ENCODE measurements at places on chromosomes 4 and X. TPM values are rescaled to one million over a fixed set of nuclear protein-coding genes. Genes with fewer than 3 reads are reported as not detected.

Gene ZRSR2
- total RNA-seq = 6.1 TPM

Gene TMPRSS11F
- total RNA-seq = not detected

Gene SLC6A14
- total RNA-seq = not detected

Gene WDR45
- total RNA-seq = 39.6 TPM

Gene LYAR
- total RNA-seq = 14.0 TPM

Gene ZGRF1
- 26.7 TPM for total RNA-seq

Gene RAP2C
- 28.8 TPM for total RNA-seq

Gene NLGN3
- total RNA-seq = 0.12 TPM

Gene EDA
- total RNA-seq = 1.1 TPM

Gene IL13RA2
- total RNA-seq = 100 TPM

Gene DCAF12L1
- total RNA-seq = not detected

Gene ARHGEF6
- total RNA-seq = 9.4 TPM

Gene SULT1E1
- 0.33 TPM for total RNA-seq

Gene CT45A5
- not detected for total RNA-seq

Gene CLTRN
- total RNA-seq = not detected

Gene MMAA
- 5.1 TPM for total RNA-seq

Gene GAGE13
- total RNA-seq = not detected

Gene AR
- total RNA-seq = 16.6 TPM

Gene BST1
- total RNA-seq = 3.1 TPM

Gene MED28
- 13.6 TPM for total RNA-seq

Gene AGTR2
- total RNA-seq = not detected

Gene ZFYVE28
- total RNA-seq = 5.0 TPM

Gene CYTL1
- total RNA-seq = 0.12 TPM

Gene BEX1
- 4.4 TPM for total RNA-seq

Gene ADH7
- not detected for total RNA-seq

Gene VCX2
- not detected for total RNA-seq

Gene PCDH7
- 81.9 TPM for total RNA-seq

Gene MAP3K15
- 0.12 TPM for total RNA-seq

Gene CASP6
- 44.4 TPM for total RNA-seq

Gene RXFP1
- total RNA-seq = 10.4 TPM

Gene RBM46
- total RNA-seq = not detected

Gene ALPK1
- 38.3 TPM for total RNA-seq

Gene GLOD5
- total RNA-seq = not detected

Gene LRCH2
- 15.8 TPM for total RNA-seq

Gene COL4A5
- total RNA-seq = 57.7 TPM

Gene CHRDL1
- total RNA-seq = 1.2 TPM

Gene FAM47E
- total RNA-seq = under 0.01 TPM

Gene NOX1
- total RNA-seq = not detected

Gene ADAMTS3
- 3.6 TPM for total RNA-seq

Gene RADX
- total RNA-seq = 5.4 TPM

Gene CENPVL2
- total RNA-seq = not detected

Gene PNMA6F
- total RNA-seq = not detected

Gene ITM2A
- 0.55 TPM for total RNA-seq

Gene CLNK
- total RNA-seq = not detected

Gene SETD7
- total RNA-seq = 79.7 TPM

Gene CTAG2
- total RNA-seq = not detected

Gene PABPC1L2A
- total RNA-seq = not detected

Gene GPRIN3
- 0.12 TPM for total RNA-seq

Gene DGKK
- total RNA-seq = not detected

Gene MEPE
- not detected for total RNA-seq

Gene BTC
- total RNA-seq = 0.25 TPM

Gene CLGN
- 29.0 TPM for total RNA-seq

Gene ASMTL
- 12.9 TPM for total RNA-seq

Gene REELD1
- total RNA-seq = not detected
